Activated CD4-positive, alpha-beta T cell treated with anti-CD3 and anti-CD28 coated beads, Interleukin-2, amount 10 ng/mL, durations not matched to agents 7 days and 5 days (primary cell): ENCODE measurements at places on chromosomes 7 and 10.

- DNase-seq: no peak
Measured at GRCh38 chr7:139703487-139704307, 74.1 kb downstream of the HIPK2 start.

- no peak for DNase-seq
Measured at GRCh38 chr10:4931587-4931986, 31.6 kb upstream of the AKR1C1 start.

- no peak for DNase-seq
Measured at GRCh38 chr10:25072786-25073185, 56.4 kb downstream of the THNSL1 start.

- no peak for DNase-seq
Measured at GRCh38 chr7:37312608-37313007, 136.1 kb downstream of the ELMO1 start.

GRCh38 chr7:72035266-72035665, 376.9 kb downstream of the CALN1 start:
- DNase-seq: no peak

DNA sequence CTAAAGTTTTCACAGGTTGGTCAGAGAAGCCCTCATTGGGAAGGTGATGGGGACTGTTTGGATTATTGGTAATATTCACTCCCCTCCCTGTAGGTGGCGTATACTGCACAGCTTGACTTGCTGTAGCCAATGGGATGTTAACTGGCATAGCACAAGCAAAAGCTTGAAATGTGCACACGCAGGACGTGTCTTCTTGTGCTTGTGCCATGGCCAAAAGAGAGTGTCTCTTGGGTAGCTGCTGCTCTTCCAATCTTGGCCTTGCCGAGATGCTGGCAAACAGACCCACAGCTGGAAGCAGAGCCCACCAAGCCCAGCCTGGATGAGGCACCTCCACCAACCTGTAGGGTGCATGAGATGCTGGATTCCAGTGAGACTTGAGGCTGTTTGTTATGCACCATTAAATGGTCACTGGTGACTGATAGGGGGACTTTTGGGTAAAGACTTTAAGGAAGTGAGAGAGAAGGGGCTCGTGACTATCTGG, 266.0 kb downstream of the GRID1 start:
- peak; percentile 18 for DNase-seq

DNA sequence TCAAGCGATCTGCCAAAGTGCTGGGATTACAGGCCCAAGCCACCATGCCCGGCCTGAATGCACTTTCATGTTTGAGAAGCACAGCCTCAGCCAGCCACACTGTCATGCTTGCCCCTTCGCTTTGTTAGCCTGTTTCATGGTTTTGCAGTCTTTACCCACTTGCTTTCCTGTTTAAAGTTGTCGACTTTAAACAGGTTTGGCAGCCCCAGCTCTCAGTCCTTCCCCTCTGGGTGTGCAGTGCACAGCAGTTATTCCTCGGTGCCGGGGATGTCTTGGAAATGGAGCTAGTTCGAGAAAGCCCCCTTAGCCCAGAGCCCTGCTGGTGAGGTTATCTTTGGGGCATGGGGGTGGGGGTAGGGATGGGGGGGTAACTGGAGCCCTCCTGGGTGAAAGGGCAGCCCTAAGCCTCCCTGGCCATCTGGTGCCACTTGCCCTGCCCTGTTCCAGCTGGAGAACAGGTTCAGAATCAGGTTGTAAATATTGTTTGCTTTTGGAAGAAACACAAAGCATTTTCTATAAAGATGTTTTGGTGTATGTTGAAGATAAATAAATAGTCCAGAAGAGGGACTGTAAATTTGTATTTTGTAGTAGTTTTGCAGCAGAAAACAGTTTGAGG, 14.8 kb downstream of the TSPAN14 start:
- peak; percentile 51 for DNase-seq

DNA sequence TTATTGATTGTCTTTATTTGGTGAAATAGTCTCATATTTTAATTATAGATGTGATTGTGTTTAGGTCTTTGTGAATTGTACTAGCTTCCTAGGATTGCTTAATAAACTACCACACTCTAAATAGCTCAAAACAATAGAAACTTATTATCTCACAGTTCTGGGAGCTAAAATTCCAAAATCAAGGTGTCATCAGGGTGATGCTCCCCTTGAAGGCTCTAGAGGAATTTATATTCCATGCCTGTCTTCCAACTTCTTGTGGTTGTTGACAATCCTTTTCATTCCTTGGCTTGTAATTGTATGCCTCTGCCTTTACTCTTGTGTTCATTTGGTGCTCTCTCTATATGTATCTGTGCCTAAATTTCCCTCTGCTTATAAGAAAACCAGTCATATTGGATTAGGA, 155.3 kb upstream of the AKR1E2 start:
- no peak for DNase-seq

GRCh38 chr7:64951250-64951848, 39.5 kb downstream of the ZNF117 start:
- peak; percentile 30 for DNase-seq

DNA sequence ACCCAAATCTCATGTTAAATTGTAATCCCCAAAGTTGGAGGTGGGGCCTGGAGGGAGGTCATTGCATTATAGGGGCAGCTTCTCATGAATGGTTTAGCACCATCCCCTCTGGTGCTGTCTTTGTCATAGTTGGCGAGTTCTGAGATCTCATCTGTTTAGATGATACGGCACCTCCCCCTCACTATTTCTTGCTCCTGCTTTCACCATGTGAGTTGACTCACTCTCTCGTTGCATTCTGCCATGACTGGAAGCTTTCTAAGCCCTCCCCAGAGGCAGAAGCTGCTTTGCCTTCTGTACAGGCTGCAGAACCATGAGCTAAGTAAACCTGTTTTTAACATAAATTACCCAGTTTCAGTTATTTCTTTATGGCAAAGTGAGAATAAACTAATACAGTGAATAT, 18.9 kb upstream of the ZNF138 start:
- DNase-seq: no peak

- peak; percentile 15 for DNase-seq
Measured at GRCh38 chr10:74078037-74078436, 72.6 kb downstream of the AP3M1 start.

DNA sequence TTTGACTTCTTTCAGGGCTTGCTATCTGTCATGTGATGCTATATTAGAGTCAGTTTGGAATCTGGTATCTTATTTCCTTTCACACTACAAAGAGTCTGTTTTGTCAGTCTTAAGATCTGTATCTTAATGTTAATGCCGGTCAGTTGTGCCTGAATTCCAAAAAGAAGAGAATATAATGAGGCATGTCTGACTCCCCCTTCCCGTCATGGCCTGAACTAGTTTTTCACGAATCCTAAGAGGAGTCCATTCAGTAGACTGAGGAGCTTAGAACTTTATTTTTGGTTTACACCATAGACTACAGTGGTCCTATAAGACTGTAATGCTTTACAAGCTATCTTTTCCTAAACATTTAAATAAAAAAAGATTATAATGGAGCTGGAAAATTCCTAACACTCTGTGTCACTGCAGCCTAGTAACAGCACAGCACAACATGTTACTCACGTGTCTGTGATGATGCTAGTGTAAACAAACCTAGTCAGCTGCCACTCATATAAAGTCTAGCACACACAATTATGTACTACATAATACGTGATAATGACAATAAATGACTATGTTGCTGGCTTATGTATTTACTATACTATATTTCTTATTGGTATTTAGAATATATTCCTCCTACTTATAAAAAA, 50.6 kb downstream of the VPS41 start:
- DNase-seq: no peak

GRCh38 chr7:38244516-38244915, 28.9 kb downstream of the TARP start:
- no peak for DNase-seq

DNA sequence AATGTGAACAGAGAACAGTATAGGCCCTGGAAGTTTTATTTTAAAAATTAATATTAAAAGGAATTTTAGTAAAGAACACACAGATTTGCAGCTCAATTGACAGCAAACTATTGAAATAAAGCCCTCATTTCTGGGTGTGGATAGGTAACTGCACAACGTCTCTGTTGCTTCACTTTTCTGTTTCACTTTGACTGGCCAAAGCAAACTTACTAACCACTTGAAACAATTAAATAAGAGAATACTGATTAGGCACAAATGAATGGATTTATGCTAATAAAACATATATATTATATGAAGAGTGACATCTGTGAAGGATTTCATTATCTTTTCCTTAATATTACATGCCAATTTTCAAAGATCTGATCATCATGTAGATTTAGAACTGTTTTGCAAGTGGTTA, 11.9 kb downstream of the ZNF804B start:
- no peak for DNase-seq

DNA sequence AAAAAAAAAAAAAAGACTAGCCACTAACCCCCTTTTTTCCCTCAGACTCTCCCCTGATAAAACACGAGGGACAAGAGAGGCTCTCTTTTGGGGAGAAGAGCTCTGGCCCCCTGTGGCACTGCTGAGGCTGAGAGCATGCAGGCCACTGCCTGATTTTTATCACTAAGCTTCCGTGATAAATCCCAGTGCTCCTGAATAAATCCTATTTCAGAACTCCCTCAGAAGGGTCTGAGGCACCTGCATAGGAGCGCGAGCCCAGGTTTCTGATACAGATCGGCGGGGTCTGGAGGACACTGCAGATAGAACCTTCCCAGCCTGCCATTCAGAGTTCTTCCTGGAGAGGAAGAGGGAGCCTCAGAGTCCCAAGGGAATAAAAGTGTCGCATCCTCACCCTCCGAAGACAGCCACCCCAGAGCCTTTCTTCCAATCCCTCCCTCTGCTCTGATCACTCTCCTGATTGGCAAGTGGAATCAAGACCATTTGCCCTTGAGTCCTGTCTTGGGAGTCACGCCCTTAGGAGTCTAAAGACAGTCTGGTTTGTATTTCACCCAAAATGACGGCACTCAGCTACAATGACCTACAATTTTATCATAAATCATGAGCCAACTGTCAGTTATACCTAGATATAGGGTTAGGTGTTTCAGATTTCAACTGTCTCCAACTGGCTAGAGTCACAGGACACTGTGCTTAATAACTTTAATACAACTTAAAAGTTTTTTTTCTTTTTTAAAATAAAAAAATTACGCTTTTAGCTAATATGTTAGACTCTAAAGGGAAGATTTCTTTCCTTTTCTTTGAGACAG, 153.5 kb downstream of the RNF216 start:
- DNase-seq: no peak

- DNase-seq: no peak
Measured at GRCh38 chr7:121410829-121411596, 14.9 kb upstream of the FAM3C start.

GRCh38 chr7:25913598-25914224, 238.3 kb upstream of the NFE2L3 start:
- no peak for DNase-seq

DNA sequence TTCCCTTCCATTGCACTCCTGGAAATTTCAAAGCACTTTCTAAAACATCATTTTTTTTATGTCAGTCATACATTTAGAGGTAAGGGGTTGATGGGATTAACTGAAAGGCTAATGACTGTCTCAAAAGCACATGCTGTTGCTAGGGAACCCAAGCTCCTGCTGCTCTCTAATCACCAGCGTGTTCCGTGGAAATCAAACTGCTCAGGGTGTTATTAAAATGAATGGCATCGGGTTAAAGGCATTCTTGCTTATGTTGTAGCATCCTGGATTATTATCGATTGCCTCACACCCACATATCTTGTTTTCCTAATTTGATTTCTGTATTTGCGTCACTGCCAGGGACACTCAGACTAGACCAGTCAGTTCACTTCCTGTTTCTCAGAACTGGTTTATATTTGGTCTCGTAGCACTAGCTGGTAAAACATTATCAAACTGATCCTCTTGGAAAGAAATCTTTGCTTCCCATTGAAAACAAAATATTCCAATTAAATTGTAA, 216.5 kb upstream of the MKLN1 start:
- DNase-seq: no peak

- DNase-seq: no peak
Measured at GRCh38 chr10:82887488-82887887, 1012.5 kb downstream of the NRG3 start.

DNA sequence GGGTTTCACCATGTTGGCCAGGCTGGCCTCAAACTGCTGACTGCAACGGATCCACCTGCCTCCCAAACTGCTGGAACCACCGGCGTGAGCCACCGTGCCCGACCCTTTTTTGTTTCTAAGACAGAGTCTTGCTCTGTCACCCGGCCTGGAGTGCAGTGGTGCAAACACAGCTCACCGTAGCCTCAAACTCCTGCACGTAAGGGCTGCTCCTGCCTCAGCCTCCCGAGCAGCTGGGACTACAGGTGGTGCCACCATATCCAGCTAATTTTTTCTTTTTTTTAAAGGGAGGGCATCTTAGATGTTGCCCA, 36.4 kb downstream of the ADAP1 start:
- no peak for DNase-seq

DNA sequence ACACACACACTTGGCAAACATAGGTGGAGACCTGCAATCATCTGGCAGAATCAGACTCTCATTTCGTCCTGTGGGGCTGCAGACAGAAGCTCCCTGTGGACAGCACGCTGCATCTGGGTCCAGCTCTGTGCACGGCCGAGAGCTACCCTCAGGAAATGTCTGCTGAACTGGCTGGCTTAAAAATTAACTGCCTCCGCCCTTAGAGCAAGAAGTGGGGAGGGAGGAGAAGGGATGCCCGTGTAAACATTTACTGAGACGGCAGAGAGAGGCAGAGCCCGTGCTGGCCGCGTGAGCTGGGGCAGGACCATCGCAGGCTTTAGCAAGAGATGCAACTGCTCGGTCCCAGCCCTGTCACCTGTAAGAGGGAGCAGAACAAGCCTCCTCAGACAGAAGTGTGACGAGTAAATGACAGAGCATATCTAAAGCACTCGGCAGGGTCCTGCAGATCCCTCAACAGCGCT, 81.8 kb downstream of the TNS3 start:
- DNase-seq: no peak

- no peak for DNase-seq
Measured at GRCh38 chr10:105506262-105506661, 865.2 kb downstream of the SORCS3 start.

GRCh38 chr10:78805176-78805575, 263.6 kb upstream of the ZMIZ1 start:
- no peak for DNase-seq

GRCh38 chr10:29600821-29601220, 34.0 kb downstream of the SVIL start:
- no peak for DNase-seq

DNA sequence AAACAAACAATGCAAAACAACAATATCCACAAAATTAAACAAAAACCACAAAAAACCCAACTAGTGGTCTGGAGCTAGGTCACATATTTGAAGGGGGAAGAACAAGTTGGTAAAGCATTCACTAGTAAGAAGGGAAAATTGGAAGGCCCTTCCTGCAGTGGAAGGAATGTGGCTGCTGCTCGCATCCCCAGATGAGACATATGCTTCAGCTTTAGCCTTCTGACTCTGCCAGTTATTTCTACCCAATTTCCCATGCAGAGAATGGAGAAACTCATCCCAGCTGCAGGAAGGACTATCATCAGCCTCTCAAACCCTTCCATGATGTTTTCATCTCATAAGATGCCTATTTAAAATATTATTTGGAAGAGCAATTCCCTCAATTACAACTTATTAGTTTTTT, 176.6 kb downstream of the BMPER start:
- DNase-seq: no peak
